ENCODE measurements at places on chromosomes 3 and 15.

- DNase-seq, result no peak
These were observed 406.7 kb downstream of the OCA2 start for GRCh38 chr15:27692438-27692837.

- DNase-seq, result no peak
These were observed 36.1 kb downstream of the CFAP44 start for GRCh38 chr3:113405180-113405579.

GRCh38 chr3:128334086-128334645 lies 132.5 kb downstream of the DNAJB8 start:
- DNase-seq, result no peak

GRCh38 chr3:136120373-136121348 lies 75.5 kb downstream of the MSL2 start:
- DNase-seq, result no peak

DNA sequence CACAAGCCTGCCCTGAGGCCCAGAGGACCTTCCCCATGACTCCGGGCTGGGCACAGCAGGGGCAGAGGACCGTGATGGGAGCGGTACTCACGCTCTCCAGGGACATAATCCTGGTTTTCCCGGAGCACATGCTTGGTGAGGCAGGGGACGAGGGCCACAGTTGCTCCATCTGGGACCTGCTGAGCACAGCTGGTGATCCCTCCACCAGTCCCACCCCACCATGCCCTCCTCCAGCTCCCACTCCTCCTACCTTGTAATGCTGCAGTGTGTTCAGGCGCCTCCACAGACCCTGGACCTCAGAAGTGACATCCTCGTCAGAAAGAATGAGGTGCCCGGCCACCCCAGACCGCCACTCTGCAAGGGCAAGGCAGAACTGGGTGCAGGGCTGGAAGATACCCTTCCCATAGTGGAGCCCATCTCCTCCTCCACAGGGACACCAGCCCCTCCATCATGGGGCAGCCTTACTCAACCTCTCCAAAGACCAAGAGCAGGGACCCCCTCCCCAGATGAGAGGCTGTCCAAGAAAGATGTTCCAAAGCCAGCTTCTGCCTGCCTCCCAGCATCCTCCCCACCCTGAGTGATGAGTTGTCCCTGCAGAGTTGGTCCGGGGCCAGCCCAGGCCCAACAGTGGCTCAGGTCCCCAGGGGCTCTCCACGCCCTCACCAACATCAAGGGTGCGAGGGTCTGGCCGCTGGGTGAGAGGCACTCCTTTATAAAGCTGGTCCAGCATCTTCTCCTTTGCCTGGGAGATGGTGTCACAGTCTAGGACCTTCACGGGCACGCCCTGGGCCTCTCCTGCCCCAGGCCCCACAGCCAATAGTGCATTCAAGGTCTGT lies 19.5 kb downstream of the PLXNB1 start:
- DNase-seq, result no peak

DNA sequence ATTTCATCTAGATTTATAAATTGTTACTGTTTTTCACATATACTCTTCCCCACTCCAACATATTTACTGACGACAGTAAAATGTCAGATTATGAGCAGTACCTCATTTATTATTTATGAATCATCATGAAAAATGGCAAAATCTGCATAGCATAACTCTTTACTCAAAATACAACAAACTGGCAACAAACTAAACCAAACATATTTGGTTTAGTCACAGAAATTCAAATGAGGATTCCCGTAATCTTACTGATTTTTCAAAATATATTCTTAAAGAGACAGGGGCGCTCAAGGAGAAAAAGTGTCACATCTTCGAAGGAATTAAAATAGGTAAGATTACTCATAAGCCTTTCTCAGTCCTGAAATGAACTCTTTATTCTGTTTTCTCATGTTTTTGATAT lies 3.0 kb upstream of the GPR87 start:
- DNase-seq, result no peak

DNA sequence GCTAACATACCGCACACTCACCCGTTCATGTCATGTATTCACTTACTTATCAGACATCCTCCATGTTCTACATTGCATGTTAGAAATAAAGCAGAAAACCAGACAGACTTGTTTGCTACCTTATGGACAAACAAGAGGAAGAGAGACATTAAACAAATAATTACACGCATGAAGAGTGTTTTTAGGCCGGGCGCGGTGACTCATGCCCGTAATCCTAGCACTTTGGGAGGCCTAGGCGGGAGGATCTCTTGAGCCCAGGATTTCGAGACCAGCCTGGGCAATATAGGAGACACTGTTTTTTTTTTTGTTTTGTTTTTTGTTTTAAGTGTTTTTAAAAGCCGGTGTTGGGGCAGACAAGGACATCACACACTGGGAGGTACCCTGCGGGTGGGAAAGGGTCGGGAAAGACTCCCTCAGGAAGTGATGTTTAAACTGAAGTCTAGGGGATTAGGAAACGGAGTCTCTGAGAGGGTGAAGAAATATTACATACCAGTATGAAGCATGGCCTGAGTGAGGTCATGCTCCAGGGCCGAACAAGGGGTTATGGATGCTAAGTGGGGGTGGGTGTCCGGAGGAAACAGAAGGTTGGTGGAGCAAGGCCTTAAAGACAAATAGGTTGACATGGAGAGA lies 2.1 kb upstream of the USP3 start:
- DNase-seq, result no peak

DNA sequence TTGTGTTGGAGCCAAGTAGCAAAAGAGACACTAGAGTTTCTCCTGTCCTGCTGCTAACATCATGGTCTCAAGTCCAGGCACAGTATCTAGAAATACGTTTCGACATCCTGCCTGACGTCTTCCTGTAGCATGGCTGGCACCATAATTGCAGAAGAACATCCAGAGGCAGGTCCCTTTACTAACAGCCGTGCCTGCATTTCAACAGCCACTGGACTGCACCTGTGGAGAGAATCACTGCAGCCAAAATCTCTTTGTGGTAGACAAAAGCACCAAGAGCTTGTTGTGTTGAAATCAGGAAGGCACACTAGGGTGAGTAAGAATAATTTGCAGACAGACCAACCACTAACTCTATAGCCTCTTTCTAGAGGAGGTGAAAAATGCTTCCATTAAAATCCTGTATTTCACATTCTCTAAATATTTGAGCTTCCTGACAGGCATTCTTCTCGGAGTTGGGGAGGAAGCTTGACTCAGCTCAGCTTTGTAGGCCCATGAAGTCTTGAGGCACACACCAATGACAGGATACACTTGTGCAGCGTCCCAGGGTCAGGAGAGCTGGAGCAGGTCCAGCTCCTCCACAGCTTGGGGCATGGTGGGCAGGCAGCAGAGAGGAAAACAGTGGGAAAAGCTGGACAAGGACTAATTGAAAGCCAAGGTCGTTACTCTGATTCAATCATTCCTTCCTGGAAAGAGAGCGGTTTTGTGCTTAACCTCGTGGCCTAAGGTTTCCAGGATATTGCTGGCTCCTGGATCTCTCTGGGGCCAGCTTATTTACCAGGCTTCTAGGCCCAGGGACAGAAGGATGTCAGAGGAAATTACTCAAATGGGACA lies 244.9 kb downstream of the FAM43A start:
- DNase-seq, result no peak

DNA sequence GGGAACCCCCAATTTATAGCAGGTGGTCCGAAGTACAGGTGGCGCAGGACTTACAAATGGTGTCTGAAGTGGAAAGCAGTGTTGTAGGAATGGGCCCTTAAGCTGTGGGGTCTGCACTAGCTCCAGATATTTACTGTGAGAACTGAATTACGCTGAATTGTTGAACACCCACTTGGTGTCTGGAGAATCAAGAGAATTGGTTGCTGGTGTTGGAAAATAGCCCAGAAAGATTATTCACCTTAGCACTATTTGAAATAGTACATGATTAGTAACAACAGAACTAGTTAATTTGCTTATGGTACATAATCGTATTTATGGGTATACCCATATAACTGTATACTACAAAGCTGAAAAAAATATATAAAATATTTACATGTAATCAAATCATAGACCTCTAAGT lies 64.8 kb downstream of the ADAM10 start:
- DNase-seq, result no peak

- DNase-seq, result peak; percentile 12
These were observed 237.1 kb downstream of the RYR3 start for GRCh38 chr15:33547876-33548275.

GRCh38 chr3:34783876-34784275 lies 855.4 kb upstream of the ARPP21 start:
- DNase-seq, result no peak

- no peak for DNase-seq
These were observed 2.1 kb downstream of the MAGEL2 start for GRCh38 chr15:23645371-23646164.

DNA sequence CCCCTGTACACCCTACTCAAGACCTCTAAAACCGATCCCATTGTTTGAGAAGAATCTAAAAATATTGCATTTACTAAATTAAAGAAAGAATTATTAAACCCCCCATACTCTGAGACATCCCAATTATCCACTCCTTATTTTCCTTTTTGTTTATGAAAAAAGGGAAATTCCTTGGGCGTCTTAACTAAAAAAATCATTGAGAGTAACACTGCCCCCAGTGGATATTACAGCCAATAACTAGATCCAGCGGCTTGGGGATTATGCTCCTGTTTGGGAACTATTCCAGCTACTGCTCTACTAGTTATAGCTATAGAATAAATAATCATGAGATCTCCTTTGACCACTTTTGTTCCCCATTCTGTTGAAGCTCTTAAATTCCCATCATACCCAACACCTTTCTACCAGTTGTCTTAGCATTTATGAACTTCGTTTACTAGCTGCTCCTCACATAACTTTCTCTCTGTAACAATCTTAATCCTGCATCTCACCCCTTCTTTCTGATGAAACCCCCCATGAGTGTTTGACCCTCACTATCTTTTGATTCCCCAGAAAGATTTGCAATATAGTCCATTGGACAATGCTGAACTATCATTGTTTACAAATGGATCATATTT lies 12.7 kb upstream of the CFAP91 start:
- DNase-seq, result no peak

- DNase-seq, result no peak
These were observed 166.2 kb upstream of the NSMCE3 start for GRCh38 chr15:29435811-29436210.

DNA sequence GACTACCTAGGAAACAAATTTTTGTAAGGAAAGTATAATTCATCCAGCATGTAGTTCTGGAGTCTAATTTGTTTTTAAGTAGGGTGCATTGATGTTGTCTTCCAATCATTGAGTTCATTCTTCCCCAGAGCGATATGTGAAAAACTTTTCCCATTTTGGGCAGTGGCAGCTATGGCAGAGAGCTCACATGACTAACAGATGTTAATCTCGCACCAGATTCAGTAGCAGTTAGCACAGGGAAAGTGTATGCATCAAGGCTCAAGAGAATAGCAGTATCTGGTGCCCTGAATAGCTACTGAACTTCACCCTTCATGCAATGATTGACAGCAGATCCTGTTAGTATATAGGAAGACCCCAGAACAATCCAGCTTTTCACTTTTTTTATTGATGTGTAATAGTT lies 46.3 kb upstream of the TCAIM start:
- no peak for DNase-seq

- DNase-seq, result no peak
These were observed 99.2 kb upstream of the LINGO1 start for GRCh38 chr15:77731945-77732344.

DNA sequence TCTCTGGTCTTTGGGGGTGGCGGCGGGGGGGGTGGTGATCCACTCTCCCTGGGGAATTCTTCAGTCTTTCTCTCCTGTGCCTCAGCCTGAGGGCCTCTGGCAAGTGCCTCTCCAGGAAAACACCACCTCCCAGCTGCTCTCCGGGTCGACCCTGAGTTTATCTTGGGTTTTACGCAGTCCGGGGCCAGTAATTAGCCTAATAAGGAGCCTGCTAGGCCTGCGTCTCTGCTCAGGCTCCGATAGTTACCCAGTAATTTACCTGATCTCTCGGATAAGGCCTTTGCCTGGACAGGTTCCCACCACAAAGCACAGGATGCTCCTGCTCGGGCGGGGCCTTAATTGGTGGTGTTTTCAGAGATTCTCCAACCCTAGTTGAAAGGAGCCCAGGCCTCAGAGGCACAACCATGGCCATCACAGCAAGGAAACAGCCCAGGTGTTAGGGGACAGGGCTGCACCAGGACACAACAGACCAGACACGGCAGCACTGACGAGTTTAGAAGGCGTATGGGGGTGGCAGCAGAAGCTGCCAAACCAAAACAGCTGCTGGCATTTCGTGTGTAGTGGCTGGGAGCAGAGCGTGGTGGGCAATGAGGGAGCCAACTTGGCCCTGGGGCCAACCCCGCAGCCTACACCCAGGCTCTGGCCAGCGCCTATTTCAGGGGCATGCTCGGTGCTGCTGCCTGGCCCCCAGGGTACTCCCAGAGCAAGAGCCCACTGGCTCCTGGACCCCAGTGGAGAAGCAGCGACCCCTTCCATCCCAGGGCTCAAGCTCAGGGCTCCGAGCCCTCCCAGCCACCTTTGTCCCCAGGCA lies 71.4 kb downstream of the KLF13 start:
- no peak for DNase-seq

DNA sequence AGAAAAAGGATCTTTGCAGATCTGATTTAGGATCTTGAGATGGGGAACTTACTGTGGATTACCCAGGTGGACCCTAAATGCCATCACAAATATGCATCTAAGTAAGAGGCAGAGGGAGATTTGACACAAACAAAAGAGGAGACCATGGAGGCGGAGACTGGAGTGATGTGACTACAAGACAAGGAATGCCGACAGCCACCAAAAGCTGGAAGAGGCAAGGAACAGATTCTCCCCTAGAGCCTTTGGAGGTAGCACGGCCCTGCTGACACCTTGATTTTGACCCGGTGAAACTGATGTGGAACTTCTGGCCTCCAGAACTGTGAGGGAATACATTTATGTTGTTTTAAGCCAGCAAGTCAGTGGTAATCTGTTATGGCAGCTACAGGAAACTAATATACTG lies 44.0 kb downstream of the GASK1A start:
- DNase-seq, result no peak

- no peak for DNase-seq
These were observed 38.5 kb downstream of the B3GNT5 start for GRCh38 chr3:183291497-183292031.

GRCh38 chr3:105365391-105366325 lies 1.1 kb upstream of the ALCAM start:
- no peak for DNase-seq

DNA sequence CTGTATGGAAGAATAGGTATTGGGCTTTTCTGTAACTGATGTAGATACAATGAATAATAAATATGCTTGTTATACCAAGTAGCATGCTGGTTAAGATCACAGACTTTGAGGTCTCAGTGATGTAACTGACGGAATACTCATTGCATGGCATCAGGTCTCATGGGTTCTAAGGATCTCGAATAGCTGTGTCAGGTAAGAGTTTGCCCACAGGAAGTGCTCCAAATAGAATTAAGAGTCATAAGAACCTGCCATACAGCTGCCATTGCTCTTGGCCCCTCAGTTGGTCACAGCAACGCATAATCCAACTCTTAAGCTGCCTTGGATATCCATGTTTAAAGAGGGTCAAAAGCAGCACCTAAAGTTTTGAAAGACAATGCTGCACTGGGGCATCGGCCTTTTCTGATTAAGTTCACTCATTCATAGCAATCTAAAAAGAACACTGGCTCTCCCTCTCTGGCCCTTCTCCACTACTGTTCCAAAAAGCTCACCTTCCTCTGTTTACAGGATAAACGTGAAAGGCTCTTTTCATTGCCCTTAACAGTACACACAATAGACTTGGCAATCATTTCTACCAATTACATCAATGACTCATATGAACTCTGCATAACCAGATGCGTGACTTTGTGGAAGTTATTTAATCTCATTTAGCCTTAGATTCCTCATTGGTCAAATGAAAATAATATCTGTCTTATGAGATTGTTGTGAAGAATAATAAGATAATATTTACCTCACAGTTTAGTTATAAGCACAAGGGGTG lies 74.6 kb downstream of the ZBTB20 start:
- no peak for DNase-seq

GRCh38 chr15:94081829-94082228 lies 149.5 kb upstream of the MCTP2 start:
- DNase-seq, result no peak

GRCh38 chr15:89455535-89455934 lies 40.8 kb downstream of the RHCG start:
- no peak for DNase-seq

All from smooth muscle cell of the brain vasculature (primary cell).